Fibroblast of the aortic adventitia (primary cell): ENCODE measurements at places on chromosomes 4 and X.
A peak's percentile ranks its signal among the peaks of the same experiment; 100 is the strongest.

- no peak for DNase-seq
Observed at GRCh38 chr4:76677571-76678326, 220.2 kb downstream of the SOWAHB start.

GRCh38 chr4:52687696-52688095 is 28.6 kb upstream of the USP46 start:
- DNase-seq, result no peak

- no peak for DNase-seq
Observed at GRCh38 chr4:87872028-87872427, 39.3 kb downstream of the MEPE start.

DNA sequence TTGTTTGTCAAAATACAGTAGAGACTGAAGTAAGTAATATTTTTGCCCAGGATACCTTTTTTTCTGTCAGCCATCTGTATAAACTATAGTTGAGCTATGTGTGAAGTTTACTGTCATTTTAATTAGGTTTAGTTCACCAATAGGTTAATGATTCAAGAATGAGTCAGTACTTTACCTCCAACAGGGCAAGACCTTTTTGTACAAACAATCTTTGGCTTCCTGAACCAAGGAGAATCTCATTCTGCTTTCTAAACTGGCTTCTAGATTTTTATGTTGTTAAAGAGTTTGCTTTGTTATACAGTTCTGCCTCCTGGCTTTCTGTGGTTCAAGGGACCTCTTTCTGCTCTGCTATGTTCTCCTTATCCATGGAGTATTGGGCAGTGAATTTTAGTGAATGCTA is 412.0 kb upstream of the NR3C2 start:
- DNase-seq, result no peak

GRCh38 chr4:41476310-41476885 is 61.6 kb upstream of the LIMCH1 start:
- no peak for DNase-seq

GRCh38 chr4:140861359-140862176 is 105.4 kb upstream of the TBC1D9 start:
- DNase-seq, result peak; percentile 93

DNA sequence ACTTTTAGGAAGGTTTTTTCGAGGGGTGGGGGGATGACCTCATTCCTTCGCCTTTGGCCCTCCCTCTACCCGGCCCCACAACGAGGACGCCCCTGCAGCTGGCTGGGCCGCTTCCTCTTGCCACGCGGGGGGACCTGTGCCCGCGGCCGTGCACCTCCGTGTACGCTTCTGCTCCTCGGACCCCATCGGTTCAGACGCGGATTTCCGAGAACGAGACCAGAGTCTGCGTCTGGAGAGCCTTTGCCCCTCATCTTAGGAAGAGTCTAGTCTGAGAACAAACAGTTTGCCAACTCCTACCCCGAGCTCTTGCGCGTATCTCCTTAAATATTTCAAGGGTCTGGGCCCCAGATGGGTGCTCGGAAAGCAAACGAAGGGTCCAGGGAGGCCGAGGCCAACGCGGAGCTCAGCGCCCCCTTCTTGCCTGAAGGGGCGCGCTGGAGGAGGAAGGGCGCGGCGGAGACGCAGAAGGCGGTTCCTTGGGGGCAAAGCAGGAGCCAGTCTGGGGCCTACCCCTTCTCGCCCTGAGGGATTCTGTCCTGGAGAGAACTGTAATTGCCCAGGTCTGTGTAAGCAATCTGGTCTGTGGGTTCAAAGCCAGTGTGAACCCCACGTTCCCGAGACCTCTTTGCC is 3.9 kb upstream of the SFRP2 start:
- DNase-seq, result no peak

DNA sequence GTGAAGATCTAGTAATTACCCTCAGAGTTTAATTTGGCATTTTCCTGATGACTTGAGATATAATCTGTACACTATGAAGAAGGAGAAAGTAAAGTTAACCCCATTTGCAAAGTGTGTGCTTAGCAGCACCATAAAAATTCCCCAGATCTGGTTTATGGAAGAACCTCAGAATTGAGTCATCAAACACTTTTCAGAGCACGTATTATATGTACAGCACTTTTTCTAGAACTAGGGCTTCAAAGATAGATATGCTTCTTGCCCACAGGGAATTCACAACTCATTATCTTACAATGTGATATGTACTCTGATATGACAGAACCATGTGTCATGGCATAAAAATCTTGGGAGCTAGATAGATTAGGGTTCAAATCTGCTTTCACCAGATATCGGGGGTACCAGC is 150.9 kb downstream of the SLC10A7 start:
- peak; percentile 5 for DNase-seq
